ENCODE measurements at places on chromosomes 5 and 9.

GRCh38 chr9:123356851-123357742 lies 1.1 kb downstream of the CRB2 start:
- DNase-seq = no peak

DNA sequence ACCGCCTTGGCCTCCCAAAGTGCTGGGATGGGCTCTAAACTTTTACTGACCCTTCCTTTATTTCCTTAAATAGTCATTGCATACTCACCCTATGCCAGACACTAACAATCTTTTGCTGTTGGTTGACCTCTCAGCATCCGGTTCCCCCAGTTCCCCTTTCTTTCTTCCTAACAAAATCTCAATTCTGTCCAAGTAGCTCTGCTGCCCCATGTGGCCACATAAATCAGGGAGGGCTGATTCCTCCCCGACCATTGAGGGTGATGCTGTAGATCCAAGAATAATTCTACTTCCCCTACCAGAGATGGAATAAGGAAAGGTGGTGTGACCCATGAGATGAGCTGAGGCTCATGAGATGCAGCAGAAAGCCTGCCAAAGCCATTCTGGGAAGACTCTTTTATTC lies 315.3 kb upstream of the MSX2 start:
- DNase-seq = no peak

GRCh38 chr5:115084246-115084793 lies 85.4 kb downstream of the TRIM36 start:
- no peak for DNase-seq

DNA sequence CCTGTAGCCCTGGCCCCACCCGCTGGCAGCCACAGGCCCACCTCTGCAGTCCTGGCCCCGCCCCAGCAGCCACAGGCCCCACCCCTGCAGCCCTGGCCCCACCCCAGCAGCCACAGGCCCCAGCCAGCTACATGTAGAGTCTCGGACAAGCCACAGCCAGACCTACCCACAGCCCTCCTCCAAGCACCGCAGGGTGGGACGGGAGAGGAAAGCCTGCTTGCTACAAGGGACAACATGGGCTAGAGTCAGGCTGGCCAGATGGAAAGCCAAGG lies 49.5 kb upstream of the SARDH start:
- DNase-seq = no peak

DNA sequence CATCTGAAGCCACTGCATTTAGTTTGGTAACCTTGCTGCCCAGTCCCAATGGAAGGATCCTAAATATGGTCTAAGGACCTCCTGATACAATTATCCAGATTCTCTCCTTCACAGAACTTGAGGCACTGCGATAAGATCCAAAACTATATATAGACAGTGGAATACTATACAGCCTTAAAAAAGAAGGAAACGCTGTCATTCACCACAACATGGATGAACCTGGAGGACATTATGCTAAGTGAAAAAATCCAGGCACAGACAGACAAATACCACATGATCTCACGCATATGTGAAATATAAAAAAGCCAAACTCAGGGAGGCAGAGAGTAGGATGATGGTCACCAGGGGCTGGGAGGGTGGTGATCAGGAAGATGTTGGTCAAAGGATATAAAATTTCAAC lies 2.8 kb upstream of the IL4 start:
- no peak for DNase-seq

DNA sequence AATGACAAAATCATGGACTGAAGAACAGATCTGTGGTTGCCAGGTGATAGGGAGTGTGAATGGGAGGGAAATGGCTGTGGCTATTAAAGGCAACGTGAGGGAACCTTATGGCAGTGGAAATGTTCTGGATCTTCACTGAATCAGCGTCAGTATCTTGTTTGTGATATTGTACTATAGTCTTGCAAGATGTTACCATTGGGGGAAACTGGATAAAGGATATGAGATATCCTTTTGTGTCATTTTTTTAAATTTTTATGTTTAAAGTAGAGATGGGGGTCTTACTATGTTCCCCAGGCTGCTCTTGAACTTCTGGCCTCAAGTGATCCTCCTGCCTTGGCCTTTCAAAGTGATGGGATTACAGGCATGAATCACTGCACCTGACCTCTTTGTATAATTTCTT lies 95.5 kb downstream of the RPS23 start:
- no peak for DNase-seq

Data from CD4-positive, alpha-beta T cell treated with Interleukin-21 for 1 hour (primary cell).